ENCODE measurements at places on chromosomes 7 and 10.

DNA sequence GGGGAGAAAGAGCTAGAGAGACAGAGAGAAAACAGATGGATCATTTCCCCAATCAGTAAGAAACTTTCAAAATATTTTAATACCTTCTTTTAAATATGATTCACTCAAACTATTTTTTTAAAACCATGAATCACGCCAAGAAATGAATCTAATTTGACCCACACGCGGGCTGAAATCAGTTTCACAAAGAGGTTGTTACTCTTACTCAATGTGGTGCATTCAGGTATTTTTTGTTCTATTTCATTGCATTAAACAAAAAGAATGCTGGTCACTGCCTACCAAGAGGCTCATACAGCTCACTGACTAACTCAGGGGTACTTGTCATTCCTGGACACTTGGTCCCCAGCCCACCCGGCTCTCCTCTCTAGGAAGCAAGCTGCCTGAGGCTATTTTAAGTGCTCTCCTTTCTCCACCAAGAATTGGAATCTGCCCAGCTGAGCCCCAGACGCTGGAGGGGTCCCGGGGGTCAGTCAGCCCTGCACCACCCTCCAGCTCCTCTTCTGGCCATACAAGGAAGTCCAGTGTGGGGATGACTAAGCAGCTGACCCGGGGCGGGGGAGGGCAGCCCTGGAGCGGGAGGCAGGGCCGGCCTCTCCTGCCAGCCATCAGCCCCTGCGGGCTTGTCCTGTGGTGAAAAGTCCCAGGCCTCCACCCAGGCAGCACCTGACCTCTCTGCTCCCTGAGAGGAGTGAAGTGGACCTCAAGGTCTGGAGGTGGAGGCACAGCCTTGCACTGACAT is 21.7 kb upstream of the PFKP start:
- DNase-seq, result no peak

DNA sequence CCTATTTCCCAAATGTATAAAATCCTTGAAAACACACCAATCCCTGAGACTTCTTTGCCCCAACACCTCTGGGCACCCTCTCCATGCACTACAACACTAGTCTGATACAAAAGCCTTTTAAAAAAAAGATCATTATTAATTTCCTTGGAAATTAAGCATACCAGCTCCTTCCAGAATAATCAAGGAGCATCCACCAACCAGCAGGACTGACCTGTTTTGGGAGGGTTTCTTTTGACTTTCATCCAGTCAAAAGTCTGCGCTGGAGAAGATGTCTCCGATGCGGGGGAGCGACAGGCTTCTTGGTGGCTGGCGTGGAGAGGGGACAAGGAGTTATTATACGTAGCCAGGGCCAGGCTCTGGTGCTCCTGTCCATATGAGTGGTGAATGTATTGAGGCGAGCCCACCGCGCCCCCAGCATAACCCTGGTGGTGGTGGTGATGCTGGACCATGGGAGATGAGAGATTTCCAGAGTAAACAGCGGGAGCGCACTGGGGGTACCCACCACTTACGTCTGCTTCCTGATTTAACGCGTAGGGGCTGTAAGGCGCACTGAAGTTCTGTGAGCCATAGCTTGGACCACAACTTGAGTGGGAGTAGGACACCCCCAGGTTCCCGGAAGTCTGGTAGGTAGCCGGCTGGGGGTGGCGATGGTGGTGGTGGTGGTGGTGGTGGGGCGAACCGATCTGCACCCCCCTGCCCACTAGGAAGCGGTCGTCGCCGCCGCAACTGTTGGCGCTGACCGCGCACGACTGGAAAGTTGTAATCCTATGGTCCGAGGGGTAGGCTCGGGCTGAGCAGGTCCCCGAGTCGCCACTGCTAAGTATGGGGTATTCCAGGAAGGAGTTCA is 527 bp downstream of the HOXA1 start:
- DNase-seq, result no peak

GRCh38 chr7:47356261-47356660 is 225.7 kb downstream of the TNS3 start:
- DNase-seq, result no peak

GRCh38 chr10:60549686-60550085 is 160.0 kb upstream of the ANK3 start:
- no peak for DNase-seq

GRCh38 chr10:85888004-85888403 is 478.6 kb downstream of the GRID1 start:
- no peak for DNase-seq

DNA sequence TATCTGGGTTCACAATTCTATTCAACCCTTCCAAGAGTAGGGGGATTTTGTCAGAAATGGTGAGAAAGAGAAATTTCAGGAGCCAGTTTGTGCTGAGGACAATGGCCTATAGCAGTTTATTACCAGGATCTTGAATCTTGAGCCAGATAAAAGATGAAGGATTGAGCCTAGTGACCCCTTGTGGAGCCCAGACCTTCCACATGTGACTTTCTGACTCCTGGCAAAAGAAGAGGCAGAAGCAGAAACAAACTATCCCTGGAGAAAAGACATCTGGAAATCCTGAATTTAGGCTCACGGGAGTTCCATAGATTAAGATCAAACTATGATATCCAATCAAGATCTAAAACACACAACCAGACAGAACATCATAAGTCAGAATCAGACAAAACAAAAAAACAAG is 60.9 kb upstream of the CHRM2 start:
- no peak for DNase-seq

- DNase-seq, result no peak
Observed at GRCh38 chr10:133132473-133133291, 27.3 kb upstream of the KNDC1 start.

DNA sequence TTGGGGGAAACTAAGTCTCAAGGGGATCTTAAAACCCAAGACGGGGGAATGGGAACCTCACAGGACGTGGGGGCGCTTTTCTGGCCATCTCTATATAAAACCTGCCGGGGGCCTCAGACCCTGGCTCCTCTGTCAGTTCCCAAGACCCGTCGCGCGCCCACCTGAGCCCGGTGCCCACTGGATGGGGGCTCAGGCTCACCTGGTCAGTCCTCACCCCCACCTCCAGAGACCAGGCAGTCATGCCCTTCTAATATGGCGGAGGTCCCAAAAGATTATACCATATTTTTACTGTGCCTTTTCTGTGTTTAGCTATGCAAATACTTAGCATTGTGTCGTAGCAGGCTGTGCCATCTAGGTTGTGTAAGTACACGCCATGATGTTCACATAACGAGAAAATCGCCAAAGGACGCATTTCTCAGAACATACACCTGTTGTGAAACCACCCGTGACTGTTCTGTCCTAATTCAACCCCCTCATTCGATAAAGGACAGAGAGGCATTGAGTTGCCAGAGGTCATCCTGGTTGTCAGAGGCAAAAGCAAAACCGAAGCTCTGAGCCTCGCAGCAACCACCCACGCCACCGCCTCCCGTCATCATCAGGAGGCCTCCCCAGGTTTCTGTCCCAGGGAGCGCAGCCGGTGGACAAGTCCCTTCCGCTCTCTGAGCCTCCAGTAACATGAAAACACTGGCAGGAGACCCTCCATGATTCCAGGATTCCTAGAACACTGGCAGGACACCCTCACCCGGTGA is 28.9 kb downstream of the OAT start:
- no peak for DNase-seq

GRCh38 chr7:69811476-69812308 is 213.4 kb downstream of the AUTS2 start:
- no peak for DNase-seq

DNA sequence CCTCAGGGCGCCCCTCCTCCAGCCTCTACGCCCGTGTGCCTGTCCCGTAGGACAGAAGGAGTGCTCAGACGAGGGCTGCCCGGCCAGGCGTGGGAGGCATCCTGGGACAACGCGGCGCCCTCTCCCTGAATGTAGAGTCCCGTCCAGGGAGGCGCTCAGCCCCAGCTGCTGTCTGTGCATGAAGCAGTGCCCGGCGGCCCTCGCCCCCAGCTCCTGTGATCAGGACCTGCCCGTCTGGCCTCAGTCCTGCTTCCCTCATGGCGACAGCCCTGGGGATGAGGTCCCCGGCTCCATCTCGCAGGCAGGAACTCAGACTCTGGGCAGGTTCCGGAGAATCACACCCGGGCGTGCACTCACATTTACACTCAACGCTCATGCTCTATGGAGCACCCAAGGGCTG is 24.9 kb upstream of the UTF1 start:
- no peak for DNase-seq

GRCh38 chr7:64614812-64615211 is 51.1 kb upstream of the ZNF107 start:
- DNase-seq, result no peak

Data from stimulated activated CD4-positive, alpha-beta T cell treated with anti-CD3 and anti-CD28 coated beads, Interleukin-1b, Interleukin-23, amount 100 ng/mL, for 1 hour (primary cell).